ENCODE measurements at places on chromosomes 5 and 9.
A peak's percentile ranks its signal among the peaks of the same experiment; 100 is the strongest.

GRCh38 chr9:121861501-121862180 lies 210.2 kb downstream of the DAB2IP start:
- peak; percentile 38 for DNase-seq

DNA sequence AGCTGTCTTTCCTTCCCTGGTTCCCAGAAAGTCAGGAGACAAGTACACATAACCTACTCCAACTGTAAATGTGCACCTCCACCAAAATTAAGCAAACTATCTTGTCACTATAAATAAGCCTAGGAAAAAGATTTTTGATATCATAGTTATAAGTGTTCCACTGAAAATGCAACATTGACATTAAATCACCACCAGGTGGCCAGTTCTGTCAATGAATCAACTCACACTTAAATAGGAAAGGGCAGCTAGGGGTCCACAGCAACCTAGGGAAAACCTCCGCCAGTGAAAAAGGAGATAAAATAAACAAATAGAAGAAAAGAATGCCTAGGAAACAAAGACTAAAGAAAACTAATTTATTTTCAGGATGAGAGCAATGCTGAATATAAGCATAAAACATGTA lies 243.0 kb upstream of the PTPRD start:
- DNase-seq, result no peak

DNA sequence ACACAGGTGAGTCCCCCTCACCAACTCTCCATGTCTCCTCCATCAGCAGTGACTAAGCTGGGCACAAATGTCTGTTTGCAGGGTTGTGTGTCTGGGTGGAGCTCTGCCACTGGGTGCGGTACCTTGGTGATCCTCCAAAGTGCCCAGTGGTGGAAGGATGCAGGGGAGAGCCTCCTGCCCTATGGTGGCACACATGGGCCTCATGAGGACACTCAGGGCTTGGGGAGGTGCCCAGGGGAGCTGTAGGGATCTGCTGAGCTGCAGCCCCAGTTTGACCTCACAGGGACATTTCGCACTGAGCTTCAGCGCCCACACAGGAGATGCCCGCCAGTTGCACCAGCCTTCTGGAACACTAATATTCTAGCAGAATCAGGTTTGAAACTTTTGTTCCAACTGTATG lies 29.5 kb downstream of the S1PR3 start:
- no peak for DNase-seq

DNA sequence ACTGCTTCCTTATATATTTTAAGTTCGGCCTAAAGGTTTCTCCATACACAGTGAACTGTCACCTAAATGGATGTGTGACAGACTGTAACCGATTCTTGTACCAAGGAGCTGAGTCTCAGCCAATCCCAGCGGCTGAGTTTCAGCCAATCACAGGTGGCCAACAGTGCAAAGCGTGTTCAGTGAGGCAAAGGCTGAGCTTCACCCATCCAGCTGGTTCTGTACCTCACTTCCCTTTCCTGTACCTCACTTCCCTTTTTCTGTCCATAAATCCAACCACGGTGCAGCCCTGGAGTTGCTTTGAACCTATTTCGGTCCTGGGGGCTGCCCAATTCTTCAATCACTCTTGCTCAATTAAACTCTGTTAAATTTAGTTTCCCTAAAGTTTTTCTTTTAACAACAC lies 15.7 kb upstream of the TBC1D9B start:
- no peak for DNase-seq

DNA sequence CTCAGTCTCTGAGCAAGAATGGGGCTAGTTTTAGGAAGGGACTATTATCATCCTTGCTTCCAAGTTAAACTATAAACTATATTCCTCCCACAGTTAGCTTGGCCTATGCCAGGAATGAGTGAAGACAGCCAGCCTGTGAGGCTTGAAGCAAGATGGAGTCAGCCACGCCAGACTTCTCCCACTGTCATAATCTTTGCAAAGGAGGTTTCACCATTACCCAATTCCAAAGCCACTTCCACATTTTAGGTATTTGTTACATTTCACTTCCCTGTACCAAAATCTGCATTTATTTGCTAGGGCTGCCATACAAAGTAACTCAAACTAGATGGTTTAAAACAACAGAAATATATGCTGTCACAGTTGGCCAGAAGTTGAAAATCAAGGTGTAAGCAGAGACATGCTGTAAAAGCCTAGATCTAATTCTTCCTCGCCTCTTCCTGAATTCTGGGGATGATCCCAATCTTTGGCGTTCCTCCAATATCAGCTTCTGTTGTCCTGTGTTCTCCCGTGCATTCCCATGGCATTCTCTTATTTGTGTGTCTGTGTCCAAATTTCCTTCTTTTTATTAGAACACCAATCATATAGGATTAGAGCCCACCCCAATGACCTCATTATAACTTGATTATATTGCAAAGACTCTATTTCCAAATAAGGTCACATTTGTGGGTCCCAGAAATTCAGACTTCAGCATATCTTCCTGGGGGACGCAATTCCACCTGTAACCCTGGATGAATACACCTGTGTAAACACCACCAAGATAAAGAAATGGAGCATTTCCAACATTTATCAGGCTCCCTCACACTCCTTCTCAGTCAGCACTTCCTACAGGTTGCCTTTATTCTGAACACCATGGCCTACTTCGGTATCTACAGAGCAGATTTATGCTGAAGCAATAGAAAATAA lies 126.8 kb downstream of the GCNT1 start:
- DNase-seq, result no peak

GRCh38 chr5:130652176-130652575 lies 512.9 kb downstream of the HINT1 start:
- DNase-seq, result no peak

DNA sequence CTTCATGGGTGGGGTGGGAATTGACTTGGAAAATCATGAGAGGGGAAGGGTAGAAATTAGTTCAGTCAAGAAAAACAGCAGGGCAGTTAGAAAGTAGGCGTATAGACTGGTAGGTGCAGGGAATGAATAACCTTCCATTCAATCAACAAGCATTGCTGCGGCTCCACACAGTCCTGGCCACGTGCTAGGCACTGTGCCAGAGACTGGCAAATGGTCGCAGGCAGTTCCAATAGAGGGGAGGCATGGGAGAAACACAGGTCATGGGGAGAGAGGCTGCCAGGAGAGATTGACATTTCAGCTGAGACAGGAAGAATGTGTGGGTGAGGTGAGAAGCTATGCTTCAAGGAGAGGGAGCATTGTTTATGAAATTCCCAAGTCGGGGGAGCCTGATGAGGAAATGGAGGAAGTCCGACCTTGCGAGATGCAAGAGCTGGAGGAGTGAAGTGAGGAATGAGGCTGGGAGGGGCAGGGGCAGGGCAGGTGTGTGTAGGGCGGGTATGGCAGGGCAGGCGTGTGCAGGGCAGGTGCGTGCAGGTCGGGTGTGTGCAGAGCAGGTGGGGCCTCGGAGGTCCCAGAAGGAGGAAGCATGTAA lies 54.4 kb upstream of the PPARGC1B start:
- DNase-seq, result no peak

GRCh38 chr5:159049844-159050315 lies 49.8 kb downstream of the EBF1 start:
- DNase-seq, result no peak

- no peak for DNase-seq
Observed at GRCh38 chr9:74644023-74644422, 146.9 kb downstream of the RORB start.

GRCh38 chr5:172807766-172808311 lies 26.2 kb upstream of the ERGIC1 start:
- DNase-seq, result no peak

DNA sequence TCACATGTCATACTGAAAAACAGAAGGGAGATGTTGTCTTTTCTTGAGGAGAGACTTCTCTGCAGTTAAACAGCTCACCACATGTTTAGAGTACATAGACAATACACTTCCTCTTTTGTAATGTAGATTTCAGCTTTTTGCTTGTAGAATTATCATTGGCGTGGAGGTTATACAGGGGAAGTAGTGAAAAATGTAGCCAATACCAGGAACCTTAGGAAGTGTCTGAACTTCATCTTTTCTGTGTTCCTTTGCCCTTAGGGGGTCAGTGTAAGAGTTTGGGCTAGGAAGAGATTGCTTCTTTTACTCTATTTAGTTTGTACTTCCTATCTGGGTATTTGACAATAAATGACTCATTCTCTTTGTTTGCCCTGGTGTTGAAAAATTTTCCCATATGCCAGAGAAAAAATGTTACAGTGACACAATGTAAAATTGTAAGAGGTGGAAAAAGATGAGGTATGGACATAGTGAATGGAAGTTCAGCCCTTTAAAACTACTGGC lies 21.0 kb upstream of the CDKN2B start:
- no peak for DNase-seq

DNA sequence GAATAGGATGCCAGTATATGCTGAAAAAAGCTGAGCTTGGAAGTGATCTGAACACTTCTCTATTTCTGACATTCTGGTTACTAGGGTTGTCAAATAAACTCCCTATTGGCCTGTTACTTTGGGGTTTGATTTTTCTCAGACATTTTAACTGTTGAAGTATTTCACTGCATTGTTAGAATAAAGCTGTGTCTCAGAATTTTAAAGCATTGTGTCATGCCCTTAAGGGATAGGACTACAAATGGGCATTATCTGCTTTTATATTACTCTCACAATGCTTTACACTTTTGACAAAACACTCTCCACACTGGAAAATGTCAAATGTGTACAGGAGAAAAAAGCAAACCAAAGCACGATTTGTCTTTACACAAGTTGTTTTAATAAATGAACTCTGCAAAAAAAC lies 16.8 kb upstream of the GPR21 start:
- DNase-seq, result no peak

- no peak for DNase-seq
Observed at GRCh38 chr5:42315214-42315613, 108.0 kb upstream of the GHR start.

DNA sequence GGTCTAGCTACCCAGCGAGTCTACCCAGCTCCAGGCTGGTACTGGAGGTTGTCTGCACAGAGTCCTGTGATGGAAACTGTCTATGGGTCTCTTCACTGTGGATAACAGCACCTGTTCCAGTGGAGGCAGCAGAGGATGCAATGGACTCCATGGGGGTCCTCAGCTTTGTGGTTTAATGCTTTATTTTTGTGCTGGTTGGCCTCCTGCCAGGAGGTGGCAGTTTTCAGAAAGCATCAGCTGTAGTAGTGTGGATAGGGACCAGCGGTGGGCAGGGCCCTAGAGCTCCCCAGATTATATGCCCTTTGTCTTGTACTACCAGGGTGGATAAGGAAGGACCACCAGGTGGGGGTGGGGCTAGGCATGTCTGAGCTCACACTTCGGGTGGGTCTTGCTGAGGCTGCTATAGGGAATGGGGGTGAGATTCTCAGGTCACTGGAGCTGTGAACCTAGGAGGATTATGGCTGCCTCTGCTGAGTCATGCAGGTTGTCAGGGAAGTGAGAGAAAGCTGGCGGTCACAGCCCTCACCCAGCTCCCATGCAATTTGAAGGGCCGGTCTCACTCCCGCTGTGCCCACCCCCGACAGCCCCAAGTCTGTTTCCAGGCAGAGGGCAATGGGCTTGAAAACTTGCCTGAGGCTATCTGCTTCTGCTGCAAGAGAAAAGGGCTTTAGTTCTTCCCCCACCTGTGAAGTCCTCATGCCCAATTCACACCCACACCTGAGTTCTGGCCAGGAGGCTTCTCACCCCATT lies 397.1 kb downstream of the TLE1 start:
- DNase-seq, result no peak

- DNase-seq, result no peak
Observed at GRCh38 chr9:124697326-124698200, 73.5 kb downstream of the NR6A1 start.

- DNase-seq, result no peak
Observed at GRCh38 chr9:107546859-107547258, 57.3 kb upstream of the KLF4 start.

DNA sequence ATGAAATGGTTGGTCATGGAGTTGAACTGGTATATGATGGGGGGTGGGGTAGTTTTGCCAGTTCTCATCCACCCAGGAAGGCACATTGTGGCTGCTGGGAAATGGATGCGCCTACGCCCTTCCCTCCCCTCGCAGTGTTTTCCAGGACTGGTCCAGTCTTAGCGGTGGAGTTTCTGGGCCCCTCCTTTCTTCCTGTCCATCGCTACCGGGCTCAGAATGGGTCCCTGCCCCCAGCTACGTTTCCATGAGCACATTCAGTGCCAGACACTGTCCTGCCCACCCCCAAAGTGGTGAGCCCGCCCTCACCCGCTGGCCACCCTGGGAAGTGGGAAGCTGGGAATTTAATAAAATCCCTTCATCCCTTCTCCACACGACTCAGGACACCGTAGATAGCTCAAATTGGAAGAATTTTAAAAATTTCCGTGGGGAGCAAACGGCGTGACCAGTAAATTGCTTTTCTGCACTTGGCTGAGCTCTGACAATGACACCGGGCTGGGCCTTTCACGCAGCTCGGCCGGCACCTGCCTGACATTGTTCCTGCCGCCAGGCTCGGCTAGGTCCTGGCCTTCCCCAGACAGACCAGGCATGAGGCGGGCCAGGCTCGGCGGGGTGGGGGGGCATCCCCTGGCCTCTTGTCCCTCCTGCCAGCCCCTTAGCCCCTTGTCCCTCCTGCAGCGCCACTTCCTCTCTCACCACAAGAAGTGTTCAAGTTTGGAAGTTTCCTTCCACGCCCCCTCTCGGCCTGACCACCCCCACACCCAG lies 3.6 kb downstream of the FGF18 start:
- DNase-seq, result no peak

- DNase-seq, result no peak
Observed at GRCh38 chr5:30928956-30929355, 264.5 kb upstream of the CDH6 start.

GRCh38 chr5:142915813-142916424 lies 145.7 kb downstream of the ARHGAP26 start:
- DNase-seq, result peak; percentile 48

GRCh38 chr5:62316176-62316502 lies 10.1 kb downstream of the KIF2A start:
- DNase-seq, result no peak

DNA sequence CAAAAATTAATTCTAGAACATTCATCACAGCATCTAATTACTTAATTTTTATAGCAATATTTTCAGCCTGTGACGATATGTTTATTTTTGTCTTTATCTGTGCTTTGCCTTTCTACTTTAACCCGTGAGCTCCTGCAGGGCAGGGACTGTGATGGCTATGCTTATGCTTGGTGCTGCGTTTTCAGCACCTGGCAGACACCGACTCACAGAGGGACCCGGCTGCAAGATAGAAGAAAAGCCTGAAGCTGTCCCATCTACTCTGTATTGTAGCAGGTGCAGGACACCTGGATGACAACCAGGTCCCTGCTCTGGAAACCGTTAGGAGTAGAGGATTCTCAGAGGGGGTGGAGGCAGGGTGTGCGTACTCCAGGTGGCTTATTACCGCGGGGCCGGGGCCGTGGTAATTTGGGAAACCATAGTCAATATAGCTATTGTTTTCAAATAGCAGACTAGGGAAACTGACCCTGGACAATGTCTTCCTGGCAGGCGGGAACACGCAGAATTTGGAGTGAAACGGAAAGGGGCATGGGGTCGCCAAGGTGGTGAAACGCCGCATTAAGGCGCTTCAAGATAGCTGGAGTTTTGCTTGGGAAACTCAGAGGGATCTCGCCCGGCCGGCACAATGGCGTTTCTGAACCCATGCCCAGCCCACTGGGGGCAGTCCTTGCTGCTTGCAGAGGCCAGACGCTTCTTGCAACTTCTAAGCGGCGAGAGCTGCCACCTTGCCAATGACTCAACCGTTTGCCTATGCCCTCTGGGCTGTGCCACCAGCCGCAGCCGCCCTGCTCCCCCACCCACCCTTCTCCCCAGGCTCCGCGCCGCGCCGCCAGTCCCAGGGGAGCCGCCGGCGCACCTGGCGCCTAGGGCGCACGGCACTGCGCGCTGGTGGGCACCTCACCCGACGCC lies 140.1 kb upstream of the PALM2AKAP2 start:
- DNase-seq, result no peak

- no peak for DNase-seq
Observed at GRCh38 chr5:54073131-54073530, 237.2 kb downstream of the ARL15 start.
